ENCODE measurements at places on chromosomes 3 and 15.

DNA sequence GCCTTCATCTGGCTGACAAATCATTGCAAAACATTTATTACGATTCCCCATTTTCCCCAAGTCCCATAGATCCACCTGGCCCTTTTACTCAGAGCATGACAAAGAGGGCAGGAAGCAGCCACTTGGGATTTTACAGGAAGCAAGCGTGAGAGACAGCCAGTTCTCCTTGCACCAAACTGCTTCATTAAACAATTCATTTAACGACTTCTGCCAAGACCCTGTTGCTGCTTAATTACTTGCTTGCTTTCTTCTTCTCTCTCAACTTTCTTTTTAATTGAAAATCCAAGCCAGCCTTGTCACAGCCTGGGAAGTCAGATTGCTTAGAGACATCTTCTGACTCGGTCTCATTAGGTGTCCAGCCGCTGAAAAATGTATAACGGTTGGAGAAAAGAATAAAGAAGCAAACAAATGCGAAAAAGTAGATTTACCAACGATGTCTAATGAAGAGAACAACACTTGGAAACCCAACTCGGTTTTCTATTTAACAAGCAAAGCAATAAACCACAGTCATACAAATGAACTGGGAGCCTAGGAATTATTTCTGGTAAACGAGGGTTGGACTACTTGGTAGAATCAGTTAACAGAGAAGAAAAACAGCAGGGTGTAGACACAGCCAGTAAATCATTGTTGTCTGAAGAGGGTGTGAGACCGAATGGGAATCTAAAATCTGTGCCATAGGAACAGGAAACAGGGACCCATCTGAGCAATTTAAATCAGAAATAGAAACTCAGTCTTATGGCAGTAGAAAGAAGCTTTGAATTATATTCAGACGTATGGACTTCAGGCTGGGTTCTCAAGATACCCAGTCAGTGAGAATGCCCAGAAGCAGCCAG, 298.3 kb downstream of the LRRC3B start:
- no peak for DNase-seq

- no peak for DNase-seq
Observed at GRCh38 chr3:176927706-176928581, 269.3 kb downstream of the TBL1XR1 start.

GRCh38 chr3:143672396-143673165, 175.7 kb downstream of the SLC9A9 start:
- no peak for DNase-seq

DNA sequence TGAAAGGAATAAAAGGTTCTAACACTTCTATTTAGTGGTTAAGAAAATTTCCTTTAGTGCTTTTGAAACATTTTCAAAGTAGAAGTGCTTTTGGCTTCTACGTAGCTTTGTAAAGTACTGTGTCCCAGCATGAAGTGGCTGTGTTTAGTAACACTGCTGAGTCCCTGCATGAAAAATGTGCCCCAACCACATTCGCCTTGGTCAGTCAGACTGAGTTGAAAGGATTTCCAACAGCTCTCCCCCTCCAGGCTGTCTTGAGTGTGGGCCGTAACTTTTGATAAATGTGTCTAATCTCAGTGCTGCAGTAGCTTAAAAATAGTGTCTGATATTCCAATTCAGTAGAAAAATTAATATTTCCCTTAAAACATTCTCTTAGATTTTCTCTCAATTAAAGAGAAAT, 115.0 kb downstream of the NR1D2 start:
- no peak for DNase-seq

- DNase-seq = no peak
Observed at GRCh38 chr3:111636366-111636885, 41.3 kb upstream of the ZBED2 start.

DNA sequence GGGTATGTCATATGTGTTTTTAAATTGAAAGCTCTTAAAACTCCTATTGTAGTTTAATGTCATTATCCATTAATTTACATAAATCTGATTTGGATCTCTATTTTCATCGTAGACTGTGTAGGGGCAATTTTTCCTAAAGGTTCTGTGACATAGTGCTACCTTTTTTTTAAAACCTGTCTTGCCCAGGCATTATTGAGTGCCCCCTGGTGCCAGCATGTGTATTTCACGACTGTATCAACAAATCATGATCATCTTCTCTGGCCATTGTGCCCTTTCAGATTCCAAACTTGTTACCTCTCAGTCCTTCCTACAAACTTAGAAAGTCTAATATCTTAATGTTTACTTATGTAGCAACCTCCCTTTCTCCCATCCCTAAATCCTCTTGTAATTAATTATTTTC, 97.2 kb upstream of the FLNB start:
- no peak for DNase-seq

- DNase-seq = no peak
Observed at GRCh38 chr3:73203101-73203500, 141.6 kb downstream of the EBLN2 start.

DNA sequence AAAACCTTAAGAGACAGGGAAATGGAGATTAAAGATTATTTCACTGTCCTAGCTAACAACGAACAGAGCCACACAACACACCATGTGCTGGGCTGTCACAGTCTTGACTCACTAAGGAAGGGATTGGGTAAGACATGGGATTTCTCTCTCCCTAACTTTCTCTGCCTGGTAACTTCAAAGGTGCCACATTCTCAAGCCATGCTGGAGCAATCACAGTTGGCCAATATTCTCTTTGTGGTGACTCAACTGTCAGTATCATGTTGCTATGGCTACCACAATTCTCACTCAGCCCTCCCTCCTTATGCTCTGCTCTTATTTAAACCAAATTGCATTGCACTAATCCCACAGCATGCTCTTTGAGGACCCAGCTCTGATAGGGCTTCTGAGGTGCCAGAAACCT, 74.0 kb downstream of the OXNAD1 start:
- DNase-seq = no peak

- DNase-seq = no peak
Observed at GRCh38 chr3:138933981-138934691, 12.8 kb downstream of the FOXL2 start.

DNA sequence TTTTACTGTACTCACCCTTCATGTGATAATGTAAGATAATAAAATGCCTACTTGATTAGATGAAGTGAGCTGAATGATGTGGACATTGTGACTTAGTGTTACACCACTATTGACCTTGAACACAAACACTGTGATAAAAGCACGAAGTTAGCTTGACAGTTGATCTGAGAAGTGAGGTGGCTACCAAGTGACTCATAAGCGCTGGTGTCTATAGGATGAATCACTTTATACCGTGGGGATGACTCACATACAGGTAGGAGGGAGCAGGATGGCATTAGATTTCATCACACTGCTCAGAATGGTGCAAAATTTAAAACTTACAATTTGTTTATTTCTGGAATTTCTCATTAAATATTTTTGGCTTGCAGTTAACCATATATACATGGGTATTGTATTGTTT, 174.7 kb upstream of the CNTN3 start:
- DNase-seq = no peak

- DNase-seq = no peak
Observed at GRCh38 chr15:60385620-60386552, 11.9 kb downstream of the ANXA2 start.

GRCh38 chr3:27125821-27126501, 243.2 kb downstream of the NEK10 start:
- DNase-seq = no peak

GRCh38 chr3:121895121-121895520, 920 bp downstream of the SLC15A2 start:
- DNase-seq = no peak

DNA sequence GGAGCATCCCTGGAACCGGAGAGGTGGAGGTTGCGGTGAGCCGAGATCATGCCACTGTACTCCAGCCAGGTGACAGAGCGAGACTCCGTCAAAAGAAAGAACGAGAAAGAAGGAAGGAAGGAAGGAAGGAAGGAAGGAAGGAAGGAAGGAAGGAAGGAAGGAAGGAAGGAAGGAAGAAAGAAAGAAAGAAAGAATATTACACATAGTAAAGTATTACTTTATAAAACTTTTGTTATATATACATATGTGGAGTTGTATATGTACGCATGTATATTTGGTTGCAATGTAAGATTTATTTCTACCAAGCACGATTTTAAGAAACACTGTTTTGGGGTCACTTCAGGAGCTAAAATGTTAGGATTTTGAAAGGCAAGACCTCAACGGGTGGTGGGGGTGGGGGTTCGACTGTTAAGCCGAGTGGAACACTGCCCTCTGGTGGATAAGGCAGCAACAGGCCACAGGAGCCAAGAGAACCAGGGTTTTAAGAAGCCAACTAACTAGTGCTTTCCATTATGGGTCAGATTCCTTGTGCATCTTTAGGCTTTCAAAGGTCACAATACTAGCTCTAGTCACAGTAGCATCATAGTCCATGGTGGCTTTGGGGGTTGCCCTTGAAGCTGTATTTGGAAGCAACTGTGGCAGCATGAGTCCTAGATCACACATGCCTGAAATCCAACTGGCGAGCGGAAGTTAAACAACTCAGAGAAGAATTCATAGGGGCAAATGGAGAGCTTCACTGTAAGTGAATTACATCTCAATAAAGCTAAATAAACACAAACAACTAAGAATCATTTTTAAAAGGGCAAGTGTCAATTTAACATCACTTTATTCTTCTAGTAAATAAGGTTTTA, 22.5 kb downstream of the GLB1 start:
- no peak for DNase-seq

GRCh38 chr3:59573911-59574310, 524.1 kb upstream of the CFAP20DC start:
- DNase-seq = no peak

GRCh38 chr3:129308636-129309035, 30.0 kb downstream of the HMCES start:
- DNase-seq = no peak

GRCh38 chr3:172046268-172046915, 7.0 kb downstream of the FNDC3B start:
- no peak for DNase-seq

DNA sequence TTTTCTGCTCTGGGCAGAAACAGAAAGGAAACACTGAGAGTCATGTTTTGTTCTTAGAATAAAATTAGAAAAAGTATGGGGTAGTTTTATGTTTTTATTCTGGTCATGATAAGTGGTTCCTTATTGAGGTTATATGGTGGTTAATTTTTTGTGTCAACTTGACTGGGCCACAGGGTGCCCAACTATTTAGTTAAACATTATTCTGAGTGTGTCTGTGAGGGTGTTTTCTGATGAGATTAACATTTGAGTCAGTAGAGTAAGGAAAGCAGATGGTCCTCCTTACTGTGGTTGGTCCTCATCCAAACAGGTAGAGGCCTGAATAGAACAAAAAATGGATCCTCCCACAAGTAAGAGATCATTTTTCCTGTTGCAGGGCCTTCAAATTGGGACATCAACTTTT, 98.9 kb downstream of the C3orf38 start:
- DNase-seq = no peak

DNA sequence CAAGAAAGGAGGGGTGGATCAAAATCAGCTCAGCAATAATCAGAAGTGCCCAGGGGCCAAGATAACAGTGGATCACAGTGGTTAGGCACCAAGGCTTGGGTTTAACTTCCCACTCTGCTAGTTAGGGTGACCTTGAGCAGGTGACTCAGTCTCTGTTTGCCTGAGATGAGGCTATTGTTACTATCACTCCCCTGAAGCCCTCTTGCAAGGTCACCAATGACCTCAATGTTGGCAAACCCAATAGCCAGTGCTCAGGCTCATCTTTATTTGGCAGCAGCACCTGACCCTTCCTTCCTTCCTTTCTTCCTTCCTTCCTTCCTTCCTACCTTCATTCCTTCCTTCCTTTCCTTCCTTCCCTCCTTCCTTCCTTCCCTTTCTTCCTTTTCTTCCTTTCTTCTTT, 102.4 kb upstream of the HACD2 start:
- DNase-seq = no peak

- DNase-seq = no peak
Observed at GRCh38 chr3:113055201-113055600, 64.4 kb downstream of the GTPBP8 start.

- no peak for DNase-seq
Observed at GRCh38 chr3:169822091-169822490, 9.4 kb upstream of the LRRC34 start.

- no peak for DNase-seq
Observed at GRCh38 chr3:52784931-52785590, 7.7 kb downstream of the ITIH1 start.

DNA sequence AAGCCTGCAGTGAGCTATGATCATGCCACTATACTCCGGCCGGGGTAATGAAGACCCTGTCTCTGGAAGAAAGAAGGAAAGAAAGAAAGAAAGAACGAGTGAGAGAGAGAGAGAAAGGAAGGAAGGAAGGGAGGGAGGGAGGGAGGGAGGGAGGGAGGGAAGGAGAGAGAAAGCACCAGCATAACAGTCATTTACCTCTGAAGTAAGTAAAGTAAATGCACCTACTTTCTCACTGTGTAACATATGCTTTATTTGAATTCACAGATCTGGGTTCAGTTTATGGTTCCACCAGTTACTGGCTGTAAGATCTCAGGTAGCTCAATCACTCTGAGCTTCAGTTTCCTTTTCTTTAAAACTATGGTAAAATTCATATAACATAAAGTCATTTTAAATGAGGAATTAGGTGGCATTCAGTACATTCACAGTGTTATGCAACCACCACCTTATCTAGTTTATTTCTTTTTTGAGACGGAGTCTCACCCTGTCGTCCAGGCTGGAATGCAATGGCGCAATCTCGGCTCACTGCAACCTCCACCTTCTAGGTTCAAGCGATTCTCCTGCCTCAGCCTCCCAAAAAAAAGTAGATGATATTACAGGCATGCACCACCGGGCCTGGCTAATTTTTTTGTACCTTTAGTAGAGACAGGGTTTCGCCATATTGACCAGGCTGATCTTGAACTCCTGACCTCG, 16.1 kb upstream of the RAD54L2 start:
- no peak for DNase-seq

- no peak for DNase-seq
Observed at GRCh38 chr3:16927485-16927884, 42.7 kb downstream of the PLCL2 start.

GRCh38 chr3:14360123-14360881, 42.1 kb upstream of the SLC6A6 start:
- DNase-seq = no peak

GRCh38 chr3:196620161-196620604, 19.3 kb upstream of the NRROS start:
- DNase-seq = no peak

- DNase-seq = no peak
Observed at GRCh38 chr3:25454005-25454927, 26.2 kb downstream of the RARB start.

GRCh38 chr3:188294823-188295487, 141.0 kb downstream of the LPP start:
- no peak for DNase-seq

GRCh38 chr3:127019449-127019848, 36.5 kb downstream of the PLXNA1 start:
- no peak for DNase-seq

DNA sequence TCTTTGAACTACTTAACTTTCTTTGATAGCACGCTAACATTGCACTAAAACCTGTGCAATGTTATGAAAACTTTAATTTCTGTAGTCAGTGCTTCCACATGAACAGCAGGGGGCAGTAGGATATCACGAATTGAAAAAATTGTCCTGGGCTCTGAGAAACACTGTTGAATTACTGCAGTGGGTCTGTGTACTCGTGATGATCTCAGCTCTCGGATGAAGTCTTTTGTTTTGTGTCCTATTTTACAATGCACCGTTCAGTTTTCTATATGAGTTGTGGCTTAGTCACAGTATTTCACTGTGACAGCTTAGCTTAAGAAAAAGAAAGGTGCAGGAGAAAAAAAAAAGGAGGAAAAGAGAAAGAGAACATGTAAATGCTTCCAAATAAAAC, 141.3 kb upstream of the CCDC54 start:
- peak; percentile 77 for DNase-seq

Measured in right renal cortex interstitium (tissue), 3 donors.